ENCODE measurements at places on chromosomes 16 and 17.

DNA sequence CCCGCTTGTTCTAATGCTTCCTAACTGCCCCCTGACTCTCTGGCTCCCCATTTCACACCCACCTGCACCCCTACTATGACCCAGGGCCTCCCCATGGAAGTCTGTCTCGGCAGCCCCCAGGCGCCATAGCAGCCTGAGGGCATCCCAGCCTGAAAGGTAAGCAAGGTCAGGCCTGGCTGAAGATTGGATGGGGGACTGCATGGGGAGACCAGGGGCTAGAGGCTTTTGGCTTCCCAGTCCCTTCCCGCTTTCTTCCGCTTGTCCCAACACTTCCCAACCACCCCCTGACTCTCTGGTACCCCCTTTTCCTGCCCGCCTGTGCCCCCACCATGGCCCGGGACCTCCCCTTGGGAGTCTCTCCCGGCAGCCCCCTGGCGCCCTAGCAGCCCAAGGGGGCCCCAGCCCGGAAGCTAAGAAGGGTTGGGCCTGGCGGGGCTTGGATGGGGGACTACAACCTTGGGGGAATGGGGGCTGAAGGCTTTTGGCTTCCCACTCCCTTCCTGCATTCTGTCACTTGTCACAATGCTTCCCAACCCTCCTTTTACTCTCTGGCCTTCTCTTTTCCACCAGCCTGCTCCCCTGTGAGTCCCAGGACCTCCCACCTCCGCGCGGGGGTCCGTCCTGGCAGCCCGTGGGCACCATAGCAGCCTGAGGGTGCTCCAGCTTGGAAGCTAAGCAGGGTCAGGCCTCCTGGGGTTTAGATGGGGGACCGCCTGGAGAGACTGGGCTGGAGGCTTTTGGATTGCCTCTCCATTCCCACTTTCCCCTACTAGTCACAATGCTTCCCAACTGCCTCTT is 2288.4 kb downstream of the TP53TG3F start:
- H3K4me3 ChIP-seq, result no peak overlapping the region
- no peak overlapping the region for H3K27ac ChIP-seq
- no peaks in the 10 kb centered on the region for H3K36me3 ChIP-seq
- no peak for DNase-seq
- no peaks in the 10 kb centered on the region for H3K27me3 ChIP-seq

DNA sequence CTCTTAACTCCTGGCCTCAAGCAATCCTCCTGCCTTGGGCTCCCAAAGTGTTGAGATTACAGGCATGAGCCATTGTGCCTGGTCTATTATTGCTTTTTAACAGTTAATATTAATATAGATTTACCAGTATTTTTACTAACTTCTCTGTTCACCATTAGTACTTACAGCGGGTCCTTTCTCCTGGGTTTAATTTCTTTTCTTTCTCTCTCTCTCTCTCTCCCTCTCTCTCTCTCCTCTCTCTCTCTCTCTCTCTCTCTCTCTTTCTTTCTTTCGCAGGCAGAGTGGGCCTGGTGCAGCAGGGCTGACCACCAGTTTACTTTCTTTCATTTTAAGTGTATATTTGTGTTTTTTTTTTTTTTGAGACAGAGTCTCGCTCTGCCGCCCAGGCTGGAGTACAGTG is 14.7 kb upstream of the DHX40 start:
- no peaks in the 10 kb centered on the region for H3K27me3 ChIP-seq
- no peaks in the 10 kb centered on the region for H3K36me3 ChIP-seq
- no peak overlapping the region for H3K4me3 ChIP-seq
- DNase-seq, result no peak

- no peaks in the 10 kb centered on the region for H3K36me3 ChIP-seq
- H3K4me3 ChIP-seq, result no peak overlapping the region
- no peak overlapping the region for H3K27ac ChIP-seq
- H3K27me3 ChIP-seq, result peaks cover 18% of the 10 kb centered on the region
- no peak for DNase-seq
Observed at GRCh38 chr16:82832821-82833220, 206.1 kb downstream of the CDH13 start.

DNA sequence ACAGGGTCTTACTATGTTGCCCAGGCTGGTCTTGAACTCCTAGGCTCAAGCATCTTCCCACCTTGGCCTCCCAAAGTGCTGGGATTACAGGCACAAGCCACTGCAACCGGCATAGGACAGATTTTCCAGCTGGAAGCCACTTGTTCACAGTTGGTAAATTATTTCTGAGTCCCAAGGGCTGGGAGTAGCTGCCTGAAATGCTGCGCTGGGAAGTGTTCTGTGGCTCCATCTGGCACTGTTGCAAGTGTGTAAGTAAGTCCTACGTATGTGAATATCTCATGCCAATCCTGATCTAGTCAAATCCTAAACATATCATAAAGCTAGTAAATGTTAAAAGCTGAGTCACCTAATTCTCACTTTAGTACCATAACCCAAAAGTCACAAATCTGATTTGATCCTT is 48.1 kb downstream of the YWHAE start:
- no peak for DNase-seq
- H3K27me3 ChIP-seq, result no peaks in the 10 kb centered on the region
- peaks cover 59% of the 10 kb centered on the region for H3K36me3 ChIP-seq
- no peak overlapping the region for H3K4me3 ChIP-seq

GRCh38 chr16:78249832-78250231 is 150.4 kb downstream of the WWOX start:
- H3K27me3 ChIP-seq, result no peaks in the 10 kb centered on the region
- no peaks in the 10 kb centered on the region for H3K36me3 ChIP-seq
- no peak overlapping the region for H3K27ac ChIP-seq
- H3K4me3 ChIP-seq, result no peak overlapping the region

DNA sequence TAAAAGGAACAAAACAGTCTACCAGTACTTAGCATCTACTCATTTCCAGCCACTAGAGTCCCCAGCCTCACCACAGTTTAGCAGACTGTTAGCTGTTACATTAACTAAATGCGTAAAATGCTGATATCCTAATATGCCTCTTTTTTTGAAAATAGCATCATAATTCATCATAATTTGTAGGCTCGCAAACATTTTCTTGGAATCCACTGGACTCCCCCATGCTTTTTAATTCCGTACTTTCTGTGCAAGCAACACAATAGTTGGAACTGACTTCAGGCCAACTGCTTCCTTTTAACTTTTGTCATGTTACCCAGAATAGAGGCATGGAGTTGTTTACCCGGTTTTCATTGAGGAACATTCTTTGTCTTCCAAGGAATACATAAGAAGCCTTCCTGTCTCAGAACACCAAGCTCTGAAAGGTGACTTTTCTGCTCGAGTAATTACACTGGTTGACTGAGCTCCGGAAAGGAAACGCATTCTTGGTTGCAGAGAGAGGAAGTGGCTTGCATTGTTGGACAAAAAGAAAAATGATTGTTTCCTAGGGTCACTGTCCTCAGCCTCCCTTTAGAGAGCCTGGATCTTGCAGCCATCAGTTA is 30.9 kb upstream of the SEC14L1 start:
- DNase-seq, result peak; percentile 46
- H3K27me3 ChIP-seq, result no peaks in the 10 kb centered on the region
- no peaks in the 10 kb centered on the region for H3K4me1 ChIP-seq

- H3K36me3 ChIP-seq, result no peaks in the 10 kb centered on the region
- H3K27me3 ChIP-seq, result peaks cover 77% of the 10 kb centered on the region
- DNase-seq, result no peak
- no peak overlapping the region for H3K4me3 ChIP-seq
- no peak overlapping the region for H3K27ac ChIP-seq
- no peaks in the 10 kb centered on the region for H3K4me1 ChIP-seq
Observed at GRCh38 chr16:86740298-86740697, 161.9 kb downstream of the FOXL1 start.

DNA sequence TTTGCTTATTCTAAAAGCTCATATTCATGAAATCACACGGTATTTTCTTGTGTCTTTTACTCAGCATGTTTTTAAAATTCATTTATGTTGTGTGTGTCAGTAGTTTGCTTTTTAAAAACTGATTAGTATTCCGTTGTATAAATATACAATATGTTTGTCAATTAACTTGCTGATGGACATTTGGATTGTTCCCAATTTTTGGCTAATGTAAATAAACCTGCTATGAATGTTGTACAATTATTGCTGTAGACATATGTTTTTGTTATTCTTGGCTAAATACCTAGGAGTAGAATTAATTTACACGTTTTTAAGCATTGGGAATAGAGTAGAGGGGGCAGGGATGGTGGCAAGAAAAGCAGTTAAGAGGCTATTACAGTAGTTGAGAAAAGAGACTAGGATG is 199.5 kb upstream of the CCL2 start:
- H3K36me3 ChIP-seq, result no peaks in the 10 kb centered on the region
- H3K4me3 ChIP-seq, result no peak overlapping the region
- no peak for DNase-seq
- no peaks in the 10 kb centered on the region for H3K27me3 ChIP-seq
- H3K27ac ChIP-seq, result no peak overlapping the region

- H3K27ac ChIP-seq, result no peak overlapping the region
- H3K36me3 ChIP-seq, result peaks cover 8% of the 10 kb centered on the region
- H3K4me1 ChIP-seq, result no peaks in the 10 kb centered on the region
Observed at GRCh38 chr17:1473170-1473569, 17.1 kb upstream of the CRK start.

DNA sequence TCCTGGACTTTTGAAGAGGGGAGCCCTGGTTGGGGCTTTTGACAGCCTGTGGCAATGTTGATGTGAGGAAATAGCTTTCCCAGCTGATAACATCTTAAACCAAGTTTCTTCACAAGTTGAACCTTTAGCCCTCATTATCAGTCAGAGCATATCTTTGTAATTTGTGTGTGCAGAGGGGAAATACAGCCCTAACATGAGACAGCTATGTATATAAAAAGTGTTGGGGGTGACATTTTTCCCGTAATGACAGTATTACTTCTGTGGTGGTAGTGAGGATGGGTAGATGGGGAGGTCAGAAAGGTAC is 221.1 kb downstream of the FTO start:
- peaks cover 20% of the 10 kb centered on the region for H3K4me1 ChIP-seq
- H3K36me3 ChIP-seq, result no peaks in the 10 kb centered on the region
- H3K27ac ChIP-seq, result peak overlapping the region; percentile 33
- DNase-seq, result no peak
- H3K4me3 ChIP-seq, result no peak overlapping the region
- H3K27me3 ChIP-seq, result no peaks in the 10 kb centered on the region

DNA sequence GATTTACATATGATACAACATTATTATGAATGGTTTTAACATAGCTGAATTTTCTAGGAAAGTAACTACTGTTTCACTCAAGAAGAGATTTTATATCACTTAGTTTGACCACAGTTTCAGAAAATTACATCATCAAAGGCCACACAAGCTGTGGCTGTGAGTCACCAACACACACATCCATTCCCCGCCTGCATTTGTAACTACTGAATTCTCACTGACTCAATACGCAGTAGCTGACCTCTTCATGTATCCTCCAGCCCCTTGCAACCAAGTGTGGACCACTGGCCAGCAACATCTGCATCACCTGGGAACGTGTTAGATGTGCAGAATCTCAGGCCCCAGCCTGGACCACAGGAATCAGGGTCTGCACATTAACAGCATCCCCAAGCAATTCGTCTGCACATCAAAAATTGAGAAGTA is 197.6 kb downstream of the XYLT1 start:
- no peak overlapping the region for H3K4me3 ChIP-seq
- no peaks in the 10 kb centered on the region for H3K4me1 ChIP-seq
- no peak for DNase-seq
- no peaks in the 10 kb centered on the region for H3K36me3 ChIP-seq
- H3K27ac ChIP-seq, result no peak overlapping the region

DNA sequence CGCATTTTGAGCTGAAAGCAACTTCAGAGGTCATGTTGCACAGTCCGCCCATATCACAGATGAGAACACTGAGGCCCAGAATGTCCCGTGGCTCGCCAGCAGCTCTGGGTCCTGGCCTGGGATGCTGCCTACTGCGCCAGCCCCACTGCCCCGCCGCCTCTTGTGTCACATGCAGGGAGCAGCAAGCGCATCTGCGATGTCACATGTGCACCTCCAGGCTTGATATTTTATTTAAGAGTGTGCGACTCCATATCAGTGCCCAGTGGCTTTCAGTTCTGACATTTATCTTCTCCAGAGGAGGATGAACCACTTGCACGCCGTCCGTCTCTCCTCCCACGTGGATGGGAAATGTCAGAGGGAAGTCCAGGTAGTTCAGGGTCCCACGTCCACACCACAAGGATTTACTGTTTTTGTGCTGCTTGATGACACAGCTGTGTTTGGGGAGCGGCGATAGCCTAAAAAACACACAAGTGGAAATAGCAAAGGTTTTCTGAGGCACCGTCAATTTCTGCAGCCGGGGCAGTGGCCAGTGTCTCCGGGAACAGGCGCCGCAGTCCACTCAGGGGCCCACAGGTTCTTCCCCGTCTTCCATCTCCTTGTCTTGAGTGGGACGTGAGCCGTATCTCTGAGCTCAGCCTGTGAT is 7.0 kb upstream of the RBFOX3 start:
- no peak overlapping the region for H3K27ac ChIP-seq
- H3K4me3 ChIP-seq, result no peak overlapping the region
- H3K36me3 ChIP-seq, result no peaks in the 10 kb centered on the region
- DNase-seq, result no peak
- peaks cover 86% of the 10 kb centered on the region for H3K27me3 ChIP-seq

- H3K27ac ChIP-seq, result no peak overlapping the region
- H3K4me1 ChIP-seq, result peaks cover 6% of the 10 kb centered on the region
- no peak for DNase-seq
- H3K4me3 ChIP-seq, result no peak overlapping the region
- no peaks in the 10 kb centered on the region for H3K27me3 ChIP-seq
- H3K36me3 ChIP-seq, result no peaks in the 10 kb centered on the region
Observed at GRCh38 chr16:88282564-88283395, 100.0 kb upstream of the ZNF469 start.

- H3K36me3 ChIP-seq, result no peaks in the 10 kb centered on the region
- H3K27ac ChIP-seq, result no peak overlapping the region
- DNase-seq, result no peak
- H3K4me3 ChIP-seq, result no peak overlapping the region
- H3K27me3 ChIP-seq, result peaks cover 45% of the 10 kb centered on the region
Observed at GRCh38 chr17:185445-186138, 4.1 kb upstream of the DOC2B start.

- H3K27ac ChIP-seq, result no peak overlapping the region
- peaks cover 37% of the 10 kb centered on the region for H3K4me1 ChIP-seq
- H3K4me3 ChIP-seq, result no peak overlapping the region
- no peaks in the 10 kb centered on the region for H3K27me3 ChIP-seq
- no peaks in the 10 kb centered on the region for H3K36me3 ChIP-seq
- DNase-seq, result no peak
Observed at GRCh38 chr17:67639979-67640378, 77.8 kb upstream of the NOL11 start.

DNA sequence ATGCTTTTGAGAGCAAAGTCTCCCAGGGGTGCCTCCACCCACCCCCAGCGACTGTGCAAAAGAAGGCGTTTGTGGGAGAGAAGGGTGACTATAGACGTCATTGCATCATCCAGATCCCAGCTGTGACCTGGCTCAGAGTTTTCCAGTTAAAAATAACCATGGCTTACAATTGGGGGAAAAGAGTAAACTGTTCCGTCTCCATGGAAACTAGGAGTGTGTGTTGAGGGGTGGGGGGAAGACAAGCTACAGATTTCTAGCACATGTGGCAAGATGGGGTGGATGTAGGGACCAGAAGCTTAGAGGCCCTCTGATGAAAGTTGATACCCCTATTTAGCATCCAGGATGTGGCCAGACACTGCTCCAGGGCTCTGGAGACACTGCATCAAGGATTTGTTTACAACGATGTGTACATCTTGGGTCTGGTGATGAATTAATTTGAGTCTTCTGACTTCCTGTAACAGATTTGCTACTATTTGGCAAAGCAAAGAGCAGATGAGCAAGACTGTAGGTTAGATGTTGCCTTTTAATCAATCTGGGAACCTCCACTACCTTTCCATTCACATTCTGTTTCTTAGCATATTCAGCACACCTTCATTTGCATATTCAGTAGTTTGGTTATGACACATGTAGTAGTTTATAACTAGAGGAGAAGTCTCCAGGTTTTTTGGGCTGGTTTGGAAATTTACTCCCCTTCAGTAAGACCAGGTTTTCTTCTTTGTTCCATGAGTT is 6.2 kb upstream of the DUSP14 start:
- H3K4me1 ChIP-seq, result peaks cover 32% of the 10 kb centered on the region
- peaks cover 6% of the 10 kb centered on the region for H3K36me3 ChIP-seq
- H3K4me3 ChIP-seq, result no peak overlapping the region
- DNase-seq, result no peak
- no peaks in the 10 kb centered on the region for H3K27me3 ChIP-seq
- peak overlapping the region; percentile 13 for H3K27ac ChIP-seq
